ENCODE measurements at places on chromosomes 13 and 19.

- no peak for DNase-seq
Measured at GRCh38 chr19:21848706-21849105, 12.7 kb upstream of the ZNF43 start.

DNA sequence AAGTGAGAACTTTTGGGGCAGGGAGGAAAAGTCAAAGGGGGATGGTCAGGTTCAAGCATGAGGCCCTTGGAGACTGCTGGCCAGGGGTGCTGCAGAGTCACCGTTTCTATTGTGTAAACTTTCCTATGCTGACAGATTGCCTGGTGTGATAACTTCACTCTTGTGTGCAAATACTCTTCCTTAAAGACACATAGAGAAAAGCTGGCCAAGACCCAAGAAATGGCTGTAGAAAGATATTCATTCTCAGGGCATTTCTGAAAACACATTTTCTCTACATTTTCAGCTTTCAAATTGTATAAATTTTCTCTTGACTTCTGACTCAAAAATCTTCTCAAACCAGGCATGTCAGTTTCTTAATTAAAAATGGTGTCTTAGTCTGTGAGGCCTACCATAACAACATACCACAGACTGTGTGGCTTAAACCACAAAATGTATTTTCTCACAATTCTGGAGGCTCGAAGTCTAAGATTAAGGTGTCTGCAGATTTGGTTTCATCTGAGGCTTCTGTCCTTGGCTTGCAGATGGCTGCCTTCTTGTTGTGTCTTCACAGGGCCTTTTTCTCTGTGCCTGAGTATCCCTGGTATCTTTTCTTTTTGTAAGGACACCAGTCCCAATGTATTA, 304.5 kb downstream of the KCNRG start:
- DNase-seq: no peak

DNA sequence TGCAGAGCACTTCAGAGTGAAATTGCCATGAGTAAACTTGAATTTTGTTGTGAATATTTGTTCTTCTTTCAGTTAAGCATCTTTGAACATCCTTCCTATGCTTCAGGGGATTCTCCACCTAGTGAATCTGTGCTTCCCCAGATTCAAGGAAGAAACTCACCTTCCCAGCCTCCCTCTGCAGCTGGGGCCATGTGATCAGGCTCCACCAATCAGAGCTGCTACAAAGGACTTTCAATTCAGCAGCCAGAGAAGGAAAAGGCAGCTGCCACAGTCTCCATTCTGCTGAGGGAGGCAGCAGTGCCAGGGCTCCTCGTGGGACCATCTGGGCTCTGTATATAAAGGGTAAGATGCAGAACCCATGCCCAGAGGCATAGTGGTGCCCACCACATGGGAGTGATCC, 89.7 kb upstream of the SIAH3 start:
- no peak for DNase-seq

GRCh38 chr13:74726206-74726605, 592.0 kb upstream of the KLF12 start:
- no peak for DNase-seq

GRCh38 chr13:72932250-72932649, 126.6 kb upstream of the KLF5 start:
- no peak for DNase-seq

- DNase-seq: peak; percentile 88
Measured at GRCh38 chr19:7868671-7869452, 5.3 kb downstream of the PRR36 start.

DNA sequence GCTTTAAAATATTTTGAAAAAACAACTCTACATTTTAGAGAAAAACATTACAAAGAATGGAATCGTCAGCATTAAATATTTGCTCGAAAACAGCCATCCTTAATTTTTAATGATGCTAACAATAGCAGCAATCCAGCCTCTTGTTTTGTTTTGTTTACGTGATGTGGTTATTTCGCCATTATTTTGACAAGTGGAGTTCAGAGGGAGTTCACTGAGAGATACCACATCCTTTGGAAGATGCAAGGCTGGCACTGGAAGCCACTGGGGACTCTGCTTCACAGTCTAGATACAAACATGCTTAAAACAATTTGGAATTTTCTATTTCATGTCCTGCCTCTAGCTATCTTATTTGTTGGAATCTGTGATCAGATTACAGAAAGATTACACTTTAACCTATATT, 556.3 kb downstream of the PCDH17 start:
- DNase-seq: no peak

DNA sequence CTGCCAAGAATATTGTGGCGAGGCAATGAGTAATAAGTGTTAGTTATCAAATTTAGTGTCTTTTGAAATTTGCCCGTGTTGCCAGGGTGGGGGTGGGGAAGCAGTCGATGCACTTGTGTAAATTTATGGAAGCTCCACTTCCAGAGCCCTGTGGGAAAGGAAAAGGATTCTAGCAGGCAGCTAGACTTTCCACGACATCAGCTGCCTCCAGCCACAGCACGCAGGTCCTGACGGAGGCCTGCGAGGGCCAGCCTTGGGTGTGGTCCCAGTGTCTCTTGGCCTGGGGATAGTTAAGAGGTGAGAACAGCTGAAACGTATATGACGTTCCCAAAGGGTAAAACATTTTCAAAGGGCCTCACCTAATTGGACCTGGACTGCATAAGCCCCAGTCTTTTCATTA, 433.0 kb downstream of the TSHZ3 start:
- no peak for DNase-seq

GRCh38 chr19:41821003-41821735, 23.3 kb downstream of the LYPD4 start:
- DNase-seq: peak; percentile 78

DNA sequence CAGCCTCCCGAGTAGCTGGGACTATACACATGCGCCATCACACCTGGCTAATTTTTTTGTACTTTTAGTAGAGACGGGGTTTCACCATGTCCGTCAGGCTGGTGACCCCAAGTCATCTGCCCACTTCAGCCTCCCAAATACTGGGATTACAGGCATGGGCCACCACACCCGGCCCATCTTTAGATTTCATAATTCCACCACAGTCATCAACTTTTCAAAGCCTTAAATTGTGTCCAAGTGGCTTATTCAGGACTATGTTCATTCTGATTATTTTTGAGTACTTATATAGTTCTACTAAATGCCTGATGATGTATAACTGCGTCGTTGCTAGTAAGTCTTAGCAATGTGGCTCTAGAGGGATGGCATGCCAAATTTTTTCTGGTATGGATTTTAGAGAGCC, 36.9 kb downstream of the FLT1 start:
- DNase-seq: no peak

- no peak for DNase-seq
Measured at GRCh38 chr19:5035793-5036697, 67.1 kb downstream of the KDM4B start.

GRCh38 chr19:1163283-1163933, 10.7 kb downstream of the SBNO2 start:
- no peak for DNase-seq

DNA sequence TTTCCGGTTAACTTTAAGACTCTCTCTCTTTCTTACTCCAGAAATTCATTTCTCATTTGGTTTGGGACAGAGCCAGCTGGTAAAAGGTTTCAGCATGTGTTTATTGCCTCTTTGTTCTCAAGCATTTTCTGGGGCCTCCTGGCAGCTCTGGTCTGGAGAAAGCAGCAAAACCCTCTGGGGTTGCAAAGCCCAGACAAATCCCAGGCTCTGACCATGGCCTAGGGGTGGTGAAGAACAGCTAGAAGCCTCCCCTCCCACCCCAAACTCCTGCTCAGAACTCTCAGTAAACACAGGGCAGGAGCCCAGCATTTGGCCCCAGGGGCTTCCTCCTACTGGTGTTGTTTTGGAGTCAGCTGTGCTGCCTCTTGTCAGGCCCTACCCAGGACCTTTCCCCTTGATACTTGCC, 124.2 kb upstream of the SERP2 start:
- DNase-seq: no peak

DNA sequence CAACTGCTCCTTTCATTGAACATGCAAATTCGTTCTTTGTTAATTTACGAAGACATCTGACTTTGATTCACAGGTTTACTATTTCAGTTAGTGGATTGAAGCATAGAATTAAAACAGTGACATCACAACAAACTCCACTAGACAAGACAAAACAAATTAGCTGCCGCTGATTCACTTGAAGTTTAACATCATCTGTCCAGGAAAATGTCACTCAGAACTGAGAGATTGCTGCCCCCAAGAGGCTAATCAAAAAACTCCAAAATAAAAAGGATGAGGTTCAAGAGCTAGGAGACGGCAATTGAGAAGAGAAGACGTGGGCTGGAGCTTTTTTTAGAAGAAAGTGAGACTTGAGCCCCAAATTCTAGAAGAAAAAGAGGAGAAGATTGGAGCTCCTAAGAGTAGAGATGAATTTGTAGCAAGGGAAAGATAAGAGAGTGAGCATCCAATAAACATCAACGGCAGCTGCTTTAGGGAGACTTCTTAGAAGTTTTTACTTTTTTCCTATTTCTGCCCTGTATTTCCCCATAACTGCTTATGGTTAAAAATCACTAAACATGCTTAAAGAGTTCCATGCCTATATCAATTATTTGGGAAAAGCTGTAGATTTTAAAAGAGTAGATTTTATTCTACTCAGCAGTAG, 40.8 kb upstream of the TPP2 start:
- DNase-seq: peak; percentile 11

GRCh38 chr13:43293008-43293407, 269.6 kb downstream of the DNAJC15 start:
- no peak for DNase-seq

DNA sequence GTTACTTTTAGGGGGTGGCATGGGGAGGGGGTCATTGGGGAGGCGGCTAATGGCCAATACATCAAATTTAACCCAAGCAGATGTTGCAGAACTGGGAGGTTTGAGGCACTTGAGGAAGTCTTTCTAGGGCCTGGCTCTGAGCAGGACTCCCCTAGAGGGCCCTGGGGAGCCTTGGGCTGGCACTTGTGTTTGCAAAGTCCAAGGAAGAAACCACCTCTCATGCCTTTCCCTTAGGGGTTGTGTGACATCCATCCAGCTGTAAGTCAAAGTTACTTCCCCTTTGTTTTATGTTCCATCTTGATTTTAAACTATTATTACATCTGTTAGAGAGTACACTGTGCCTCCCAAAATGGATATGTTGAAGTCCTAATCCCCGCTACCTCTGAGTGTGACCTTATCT, 159.9 kb downstream of the KATNAL1 start:
- DNase-seq: no peak

DNA sequence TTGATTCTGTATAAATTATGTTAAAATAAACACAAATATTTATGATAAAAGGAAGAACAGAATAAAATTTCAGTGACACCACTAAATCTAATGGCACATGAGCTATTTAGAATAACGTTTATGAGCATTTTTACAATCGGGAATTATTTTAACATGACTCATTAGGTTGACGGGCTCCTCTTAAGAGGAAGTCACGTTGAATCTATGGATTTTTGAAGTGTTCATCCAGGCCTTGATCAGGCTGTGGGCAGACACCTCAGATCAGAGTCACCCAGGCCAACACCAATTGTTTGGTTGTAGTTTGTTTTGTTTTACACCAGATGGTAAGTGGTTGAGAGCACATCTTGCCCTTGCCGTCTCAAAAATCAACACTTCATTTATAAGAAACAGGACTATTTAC, 257.8 kb downstream of the FOXO1 start:
- DNase-seq: no peak

DNA sequence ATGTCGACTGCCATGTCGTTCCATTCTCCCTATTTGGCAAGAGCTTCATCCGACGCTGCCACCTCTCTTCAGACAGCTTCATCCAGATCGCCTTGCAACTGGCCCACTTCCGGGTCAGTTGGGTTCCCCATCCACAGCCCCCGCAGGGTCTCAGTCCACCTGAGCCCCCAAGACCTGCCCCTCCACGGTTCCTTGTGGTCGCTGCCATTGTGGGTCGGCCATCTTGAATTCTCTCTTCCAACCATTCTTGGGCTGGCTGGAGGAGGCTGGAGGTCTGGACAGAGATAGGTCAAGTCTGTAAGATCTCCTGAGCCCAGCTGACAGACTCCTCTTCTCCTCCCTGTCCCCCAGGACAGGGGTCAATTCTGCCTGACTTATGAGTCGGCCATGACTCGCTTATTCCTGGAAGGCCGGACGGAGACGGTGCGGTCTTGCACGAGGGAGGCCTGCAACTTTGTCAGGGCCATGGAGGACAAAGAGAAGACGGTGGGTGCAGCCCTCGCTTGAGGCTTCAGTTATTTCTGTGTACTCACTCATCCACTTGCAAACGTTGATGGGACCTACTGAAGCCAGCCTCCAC, 19.5 kb downstream of the CPT1C start:
- no peak for DNase-seq

DNA sequence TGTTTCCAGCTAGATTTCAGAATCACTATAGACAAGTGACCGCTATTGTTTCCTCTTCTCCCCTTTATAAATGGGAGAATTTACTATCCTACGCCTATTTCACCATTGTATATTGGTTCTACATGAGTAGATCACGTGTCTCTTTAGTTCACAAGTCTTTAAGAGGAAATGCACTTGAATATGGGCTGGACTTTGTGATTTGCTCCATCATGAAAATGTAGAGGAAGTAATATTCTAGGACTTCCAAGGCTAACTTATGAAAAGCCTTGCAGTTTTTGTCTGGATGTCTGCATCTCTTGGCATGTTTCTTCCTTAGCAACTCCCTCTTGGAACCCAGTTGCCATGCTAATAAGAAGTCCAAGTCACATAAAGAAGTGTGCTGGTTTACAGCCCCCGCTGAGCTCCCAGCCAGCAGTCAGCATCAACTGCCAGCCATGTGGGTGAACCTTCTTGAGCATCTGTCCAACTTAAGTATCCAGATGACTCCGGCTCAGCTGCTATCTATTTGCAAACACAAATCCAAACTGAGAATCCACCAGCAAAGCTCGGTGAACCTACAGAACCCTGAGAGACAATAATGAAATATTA, 4.8 kb upstream of the FBXL3 start:
- no peak for DNase-seq

DNA sequence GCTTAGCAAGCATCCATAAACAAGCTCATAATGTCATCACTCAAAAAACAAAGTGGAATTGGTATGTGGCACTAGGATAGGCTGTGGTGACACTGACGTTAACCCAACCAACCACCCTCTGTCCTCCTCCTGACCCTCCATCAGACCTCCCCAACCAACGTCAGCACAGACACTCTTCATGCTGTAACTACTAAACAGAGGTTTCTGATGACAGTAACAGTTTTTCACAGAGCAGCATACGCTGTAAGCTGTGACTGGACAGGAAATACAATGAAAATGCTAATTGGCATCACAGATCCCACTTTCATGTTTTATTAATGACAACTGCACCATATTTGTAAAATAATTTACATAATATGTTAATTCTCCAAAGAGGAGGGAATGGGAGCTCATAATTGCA, 238.0 kb downstream of the IRS2 start:
- no peak for DNase-seq

DNA sequence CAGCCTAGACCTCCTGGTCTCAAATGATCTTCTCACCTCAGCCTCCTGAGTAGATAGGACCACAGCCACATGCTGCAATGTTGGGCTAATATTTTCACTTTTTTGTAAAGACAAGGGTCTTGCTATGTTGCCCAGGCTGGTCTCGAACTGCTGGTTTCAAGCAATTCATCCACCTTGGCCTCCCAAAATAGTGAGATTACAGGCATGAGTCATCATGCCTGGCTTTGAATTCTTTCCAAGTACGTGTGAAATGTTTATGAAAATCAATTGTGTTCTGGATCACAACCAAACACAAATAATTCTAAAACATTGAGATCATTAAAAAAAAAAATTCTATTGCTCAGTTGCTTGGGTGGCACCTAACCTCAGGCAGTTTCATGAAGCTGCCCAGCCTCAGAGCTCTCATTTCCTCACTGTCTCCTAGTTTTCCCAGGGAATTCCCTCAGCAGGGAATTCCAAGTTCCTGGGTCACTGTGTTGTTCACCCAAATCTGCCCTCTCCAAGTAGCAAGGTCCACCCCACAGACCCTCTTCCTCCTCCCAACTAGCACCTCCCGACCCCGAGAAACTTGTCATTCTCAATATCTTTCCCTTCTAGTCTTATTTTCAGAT, 44.8 kb downstream of the ING1 start:
- DNase-seq: no peak

Measured in HEK293T (cell line).